Fibroblast of villous mesenchyme (primary cell): ENCODE measurements at places on chromosomes 3 and 15.

- DNase-seq, result peak; percentile 86
Measured at GRCh38 chr3:29605845-29606244, 325.0 kb downstream of the RBMS3 start.

GRCh38 chr3:43914269-43914668, 223.5 kb downstream of the ABHD5 start:
- DNase-seq, result no peak

DNA sequence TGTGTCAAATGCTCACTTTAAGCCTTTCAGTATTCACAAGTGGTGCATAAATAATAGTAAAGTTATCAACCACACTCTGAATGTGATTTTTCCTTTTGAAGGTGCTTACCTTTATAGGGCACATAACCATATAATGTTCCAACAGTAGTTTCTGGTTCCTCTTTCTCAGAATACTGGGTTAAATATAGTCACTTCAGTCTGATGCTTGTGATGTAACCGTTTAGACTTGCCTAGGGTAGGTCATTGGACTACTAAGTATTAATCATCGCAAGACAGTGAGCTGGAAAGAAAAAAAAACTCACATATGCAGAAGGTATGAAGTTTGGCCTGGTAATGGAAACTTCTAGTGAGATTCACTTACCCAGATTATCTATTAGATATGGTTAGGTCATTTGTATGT, 1.9 kb downstream of the KBTBD8 start:
- DNase-seq, result peak; percentile 34

DNA sequence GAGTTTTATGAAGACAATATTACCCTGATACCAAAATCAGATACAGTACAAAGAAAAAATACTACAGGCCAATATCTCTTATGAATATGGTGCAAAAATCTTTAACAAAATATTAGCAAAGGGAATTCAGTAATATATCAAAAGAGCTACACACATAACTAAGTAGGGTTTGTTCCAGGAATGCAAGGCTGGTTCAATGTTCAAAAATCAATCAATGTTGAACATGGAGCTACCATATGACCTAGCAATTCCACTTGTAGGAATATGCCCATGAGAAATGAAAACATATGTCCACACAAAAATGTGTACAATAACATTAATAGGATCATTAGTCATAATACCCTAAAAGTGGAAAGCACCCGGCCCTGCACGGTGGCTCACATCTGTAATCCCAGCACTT, 7.8 kb downstream of the OCA2 start:
- DNase-seq, result no peak

GRCh38 chr3:111691293-111691909, 96.3 kb upstream of the ZBED2 start:
- DNase-seq, result peak; percentile 62

- DNase-seq, result no peak
Measured at GRCh38 chr3:78907367-78907766, 860.4 kb downstream of the ROBO1 start.

- peak; percentile 49 for DNase-seq
Measured at GRCh38 chr3:107524326-107524840, 1.6 kb downstream of the BBX start.

- DNase-seq, result peak; percentile 76
Measured at GRCh38 chr3:14633819-14634424, 17.6 kb upstream of the CCDC174 start.

- no peak for DNase-seq
Measured at GRCh38 chr3:26559227-26559626, 63.3 kb upstream of the LRRC3B start.

- no peak for DNase-seq
Measured at GRCh38 chr3:55704521-55704920, 217.4 kb upstream of the WNT5A start.
